ENCODE measurements at places on chromosomes 1 and 21.

DNA sequence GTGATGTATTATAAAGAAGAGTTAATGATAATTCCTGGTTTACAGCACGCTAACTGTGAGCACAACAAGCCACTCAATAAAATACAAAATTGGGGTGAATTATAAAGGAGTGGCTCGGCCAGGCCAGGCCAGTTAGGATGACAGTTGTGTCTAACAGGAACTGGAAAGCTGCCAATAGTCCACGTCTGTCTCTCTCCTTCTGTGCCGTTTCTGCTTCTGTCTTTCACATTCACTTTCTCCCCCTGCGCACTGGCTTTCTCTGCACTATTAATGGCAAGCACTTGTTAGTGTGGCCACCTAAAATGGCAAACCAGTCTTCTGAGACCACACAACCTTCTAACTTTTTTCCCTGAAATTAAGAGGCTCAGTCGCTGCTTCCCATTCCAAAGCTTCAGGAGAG is 394.3 kb downstream of the NTNG1 start:
- no peak for DNase-seq

GRCh38 chr1:119653839-119654170 is 5.7 kb upstream of the ZNF697 start:
- no peak for DNase-seq

DNA sequence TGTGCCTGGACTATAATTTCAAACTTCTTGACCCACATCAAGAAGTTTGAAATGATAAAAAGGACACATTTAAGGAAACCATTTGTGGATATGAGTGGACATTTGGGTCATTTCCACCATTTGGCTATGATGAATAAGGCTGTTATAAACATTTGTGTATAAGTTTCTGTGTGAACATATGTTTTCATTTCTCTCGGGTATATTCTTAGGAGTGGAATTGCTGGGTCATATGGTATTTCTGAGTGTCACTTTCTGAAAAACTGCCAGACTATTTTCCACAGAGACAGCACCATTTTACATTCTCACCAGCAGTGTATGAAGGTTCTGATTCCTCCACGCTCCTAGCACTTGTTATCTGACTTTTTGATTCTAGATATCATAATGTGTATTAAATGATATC is 50.8 kb downstream of the GPR137B start:
- no peak for DNase-seq

DNA sequence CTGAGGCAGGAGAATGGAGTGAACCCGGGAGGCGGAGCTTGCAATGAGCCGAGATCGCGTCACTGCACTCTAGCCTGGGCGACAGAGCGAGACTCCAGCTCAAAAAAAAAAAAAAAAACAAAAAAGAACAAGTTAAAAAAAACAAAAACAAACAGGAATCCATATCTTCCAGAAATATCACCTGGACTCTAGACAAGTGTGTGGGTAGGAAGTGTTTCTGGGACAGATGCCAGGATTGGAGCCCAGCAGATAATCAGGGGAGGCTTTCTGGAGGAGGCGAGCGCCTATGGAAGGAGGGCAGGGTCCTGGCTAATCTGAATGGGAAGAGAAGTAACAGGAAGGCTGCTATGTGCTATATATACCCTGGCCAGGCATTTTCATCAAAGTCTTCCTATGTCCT is 43.6 kb upstream of the SYNC start:
- no peak for DNase-seq

GRCh38 chr1:53401813-53402745 is 57.1 kb upstream of the DMRTB1 start:
- no peak for DNase-seq

- DNase-seq: peak; percentile 49
Measured at GRCh38 chr1:38953433-38953860, 11.8 kb upstream of the RHBDL2 start.

DNA sequence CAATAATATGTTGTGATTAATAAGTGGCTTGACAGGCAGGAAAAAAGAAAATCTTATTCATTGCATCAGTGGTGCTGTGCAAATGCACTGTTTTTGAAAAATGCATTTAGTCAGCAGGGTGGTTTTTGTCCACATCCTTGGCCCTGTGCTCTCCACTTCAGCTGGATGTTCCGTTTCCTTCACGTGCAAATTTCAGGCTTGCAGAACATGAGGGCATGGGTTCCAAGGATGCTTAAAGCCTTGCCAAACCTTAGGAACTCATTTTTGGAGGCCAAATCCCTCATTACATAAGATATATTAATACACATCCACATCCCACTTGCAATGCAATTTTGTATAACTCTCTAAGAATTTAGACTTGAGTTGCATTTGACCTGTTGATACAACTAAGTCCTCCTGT is 410.1 kb downstream of the PRDM2 start:
- DNase-seq: no peak

- no peak for DNase-seq
Measured at GRCh38 chr1:51266181-51266580, 30.1 kb downstream of the RNF11 start.

- DNase-seq: no peak
Measured at GRCh38 chr1:192238421-192238820, 78.4 kb upstream of the RGS21 start.

- DNase-seq: no peak
Measured at GRCh38 chr1:93613898-93614297, 67.7 kb downstream of the BCAR3 start.

DNA sequence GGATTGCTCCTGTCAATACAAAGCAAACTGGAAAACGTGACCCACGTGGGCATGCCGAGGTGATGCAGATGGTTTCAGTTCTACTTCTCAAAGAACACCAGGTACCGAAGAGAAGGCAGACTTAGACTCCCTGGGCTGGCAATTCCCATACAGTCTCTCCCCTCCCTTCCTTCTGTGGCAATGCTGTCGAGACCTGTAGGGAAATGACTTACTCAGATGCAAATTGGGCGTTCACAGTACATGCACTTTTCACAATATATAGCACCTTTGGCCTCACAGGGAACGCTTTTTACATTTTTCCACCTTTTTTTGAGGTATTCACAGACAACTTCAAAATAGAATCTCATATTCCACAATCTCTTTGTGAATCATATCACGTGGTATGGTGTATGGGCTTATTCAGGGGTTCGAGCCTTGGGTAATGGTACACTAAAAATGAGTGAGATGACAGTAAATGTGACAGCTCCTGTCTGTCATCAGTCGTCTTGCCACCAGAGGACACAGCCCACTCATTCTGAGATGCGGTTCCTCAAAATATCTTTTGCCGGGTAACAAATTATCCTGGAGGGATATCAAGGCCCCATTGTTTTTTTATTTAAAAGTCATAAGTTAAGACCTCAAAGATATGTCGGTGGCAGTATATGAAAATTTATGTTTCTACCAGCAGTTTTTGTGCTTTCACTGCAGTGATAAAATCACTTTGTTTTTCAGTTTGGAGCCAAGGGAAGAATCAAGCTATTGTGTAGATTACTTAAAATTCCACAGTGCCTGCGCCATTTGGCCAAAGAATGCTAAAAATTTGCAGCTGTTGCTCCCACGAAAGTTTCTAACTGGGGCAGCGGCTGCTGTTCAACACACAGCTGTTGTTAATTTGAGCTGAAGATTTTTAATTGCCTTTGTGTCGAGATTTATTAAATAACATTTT is 168.4 kb downstream of the ZZZ3 start:
- no peak for DNase-seq

DNA sequence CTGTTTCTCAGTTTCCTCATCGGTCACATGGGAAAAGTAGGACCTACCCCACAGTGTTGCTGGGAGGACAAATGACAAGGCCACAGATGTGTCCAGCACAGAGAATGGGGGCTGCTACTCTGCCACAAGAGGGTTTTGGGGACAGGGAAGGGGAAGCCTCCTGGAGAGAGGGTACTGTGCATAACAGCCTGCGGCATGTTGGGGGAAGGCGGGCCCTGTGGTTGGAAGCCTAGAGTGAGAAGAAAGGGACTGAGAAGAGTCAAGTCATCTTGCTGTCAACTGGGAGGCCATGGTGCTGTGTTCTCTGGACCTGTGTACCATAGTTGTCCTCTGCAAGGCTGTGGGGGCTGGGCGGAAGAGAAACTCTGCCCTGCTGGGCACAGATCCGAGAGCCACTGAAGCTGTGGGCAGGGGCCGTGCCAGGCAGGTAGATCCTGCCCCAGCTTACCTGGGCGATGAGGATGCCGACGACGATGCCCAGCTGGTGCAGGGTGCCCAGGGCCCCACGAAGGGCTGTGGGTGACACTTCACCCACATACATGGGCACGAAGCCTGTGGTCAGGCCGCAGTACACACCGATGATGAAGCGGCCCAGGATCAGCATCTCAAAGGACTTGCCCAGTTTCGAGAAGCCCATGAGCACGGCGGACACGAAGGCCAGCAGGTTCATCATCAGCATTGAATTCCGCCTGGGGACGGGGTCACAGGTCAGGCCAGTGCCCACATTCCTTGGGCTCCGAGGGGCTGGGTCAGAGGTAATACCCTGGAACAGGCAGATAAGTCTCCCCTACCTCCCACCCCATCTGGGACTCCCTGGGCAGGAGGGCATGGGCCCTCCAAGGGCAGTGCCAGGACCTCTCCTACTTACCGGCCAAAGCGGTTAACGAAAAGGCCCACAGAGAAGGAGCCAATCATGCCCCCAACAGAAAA is 28.2 kb downstream of the SLC2A1 start:
- DNase-seq: no peak

DNA sequence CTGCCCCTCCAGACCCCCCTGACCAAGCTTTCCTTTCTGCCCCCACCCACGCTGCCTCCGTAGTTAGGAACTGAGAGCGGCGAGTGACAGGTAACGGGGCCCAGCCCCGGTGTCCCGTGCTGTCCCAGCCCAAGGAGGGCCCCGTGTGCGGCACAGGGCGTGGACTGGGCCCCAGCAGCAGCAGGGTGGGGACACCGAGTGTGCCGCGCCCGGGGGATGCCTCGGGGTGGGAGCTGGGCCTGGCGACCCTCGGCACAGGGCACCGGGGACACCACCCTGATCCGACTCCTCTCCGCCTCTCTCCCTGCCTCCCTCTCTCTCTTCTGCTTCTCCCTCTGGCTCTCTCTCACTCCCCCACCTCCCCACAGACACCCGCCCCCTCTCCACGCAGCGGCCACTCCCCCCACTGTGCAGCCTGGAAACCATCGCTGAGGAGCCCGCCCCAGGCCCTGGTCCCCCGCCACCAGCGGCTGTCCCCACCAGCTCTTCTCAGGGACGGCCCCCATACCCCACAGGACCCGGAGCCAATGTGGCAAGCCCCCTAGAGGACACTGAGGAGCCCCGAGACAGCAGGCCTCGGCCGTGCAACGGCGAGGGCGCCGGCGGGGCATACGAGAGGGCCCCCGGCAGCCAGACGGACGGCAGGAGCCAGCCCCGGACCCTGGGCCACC is 22.7 kb downstream of the PANK4 start:
- no peak for DNase-seq

GRCh38 chr1:4449972-4450371 is 204.4 kb upstream of the AJAP1 start:
- DNase-seq: no peak

DNA sequence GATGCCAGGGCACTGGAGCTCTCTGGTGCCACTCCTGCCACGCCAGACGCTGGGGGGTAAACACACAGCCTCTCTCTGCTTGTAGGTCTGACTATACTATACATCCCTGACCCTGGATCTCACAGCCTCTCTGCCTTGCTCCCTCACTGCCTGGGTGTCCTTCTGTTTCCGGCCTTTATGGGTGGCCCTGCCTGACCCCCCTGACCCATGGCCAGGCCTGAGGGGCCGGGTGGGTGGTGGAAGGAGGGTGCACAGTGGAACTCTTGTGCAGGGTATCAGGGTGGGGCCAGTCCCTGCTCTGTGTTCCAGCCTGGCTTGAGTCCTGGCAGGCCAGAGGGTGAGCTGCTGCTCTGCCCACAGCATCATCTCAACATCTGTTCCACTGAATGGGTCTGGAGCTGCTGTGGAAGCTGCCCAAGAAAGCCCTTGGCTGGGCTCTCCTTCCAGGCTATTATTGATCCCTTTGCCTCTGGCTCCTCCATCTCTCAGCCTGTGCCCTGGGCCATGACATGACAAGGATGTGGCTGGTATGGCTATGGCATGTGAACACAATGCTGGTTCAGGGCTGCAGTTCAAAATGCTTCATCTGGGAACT is 17.2 kb upstream of the SYNC start:
- no peak for DNase-seq

- DNase-seq: no peak
Measured at GRCh38 chr1:212207118-212207517, 78.1 kb upstream of the PPP2R5A start.

DNA sequence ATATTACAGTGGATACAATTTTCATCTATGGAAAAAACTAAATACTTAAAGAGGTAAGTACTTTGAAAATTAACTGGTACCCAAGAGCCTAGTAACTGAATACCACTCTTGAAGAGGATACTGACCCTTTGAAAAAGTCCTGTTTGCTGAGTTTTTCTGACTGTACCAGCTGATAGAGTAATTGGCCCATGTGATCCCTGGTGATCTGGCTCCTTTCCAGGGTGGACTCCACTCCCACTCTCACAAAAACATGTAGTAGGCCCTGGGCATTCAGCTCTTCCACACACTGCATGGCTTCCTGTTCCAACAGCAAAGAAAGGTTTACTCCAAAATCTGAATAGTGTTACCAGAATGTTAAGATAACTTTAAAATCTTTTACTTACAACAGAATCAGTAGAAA is 53.6 kb upstream of the HP1BP3 start:
- DNase-seq: peak; percentile 81

DNA sequence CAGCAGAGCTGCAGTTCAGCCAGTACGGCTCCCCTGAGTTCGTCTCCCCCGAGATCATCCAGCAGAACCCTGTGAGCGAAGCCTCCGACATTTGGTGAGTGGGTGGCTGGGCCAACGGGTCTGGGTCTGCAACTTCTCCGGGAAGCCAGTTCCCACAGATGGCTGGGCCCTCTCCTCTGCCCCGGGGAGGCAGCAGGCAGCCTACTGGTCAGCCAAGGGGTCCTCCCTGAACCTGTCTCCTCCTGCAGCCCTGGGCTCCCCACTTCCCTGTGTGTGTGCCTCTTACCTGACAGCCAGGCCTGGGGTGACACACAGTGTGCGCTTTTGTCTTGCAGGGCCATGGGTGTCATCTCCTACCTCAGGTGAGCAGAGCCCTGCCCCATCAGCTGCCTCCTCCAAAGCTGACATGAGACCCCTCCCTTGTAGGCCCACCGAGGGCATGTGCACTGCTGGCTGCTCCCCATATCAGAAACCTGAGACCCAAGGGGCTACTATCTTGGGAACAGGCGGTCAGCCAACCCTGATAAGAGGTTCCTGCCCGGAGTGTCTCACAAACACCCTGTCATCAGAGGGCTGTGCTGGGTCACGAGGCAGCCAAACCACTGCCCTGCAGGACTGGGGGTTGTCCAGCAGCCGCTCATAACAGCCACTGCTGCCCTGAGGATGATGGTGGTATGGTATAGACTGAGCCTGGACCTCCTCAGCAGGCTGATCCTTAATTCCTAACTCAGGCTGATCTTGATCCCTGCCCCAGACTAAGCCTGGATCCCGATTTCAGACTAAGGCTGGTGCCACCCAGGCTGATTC is 37.6 kb downstream of the TRIM11 start:
- peak; percentile 94 for DNase-seq

All from erythroblast (primary cell).